NCI-H526 treated with DMSO at 0.1 percent for 48 hours (cell line): ENCODE measurements at places on chromosomes 16 and 17.

GRCh38 chr17:46212634-46213435 lies 19.6 kb upstream of the KANSL1 start:
- DNase-seq = peak; percentile 72

DNA sequence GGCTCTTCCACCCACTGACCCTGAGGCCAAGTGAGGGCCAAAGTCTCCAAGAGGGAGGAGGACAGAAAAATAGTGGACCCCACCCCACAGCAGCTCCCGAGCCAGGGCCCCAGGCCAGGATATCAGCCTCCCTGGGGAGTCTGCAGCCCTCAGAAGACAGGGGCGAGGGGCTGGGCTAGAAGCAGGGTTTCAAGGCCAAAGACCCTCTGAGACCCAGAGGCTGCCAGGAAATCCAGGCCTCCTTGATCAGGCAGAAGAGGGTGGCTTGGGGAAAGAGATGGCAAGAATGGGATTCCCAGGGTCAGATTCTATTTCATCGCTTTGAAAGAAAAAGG lies 156.1 kb downstream of the ZNF423 start:
- DNase-seq = no peak

GRCh38 chr16:29644973-29645693 lies 17.9 kb upstream of the SPN start:
- DNase-seq = no peak

DNA sequence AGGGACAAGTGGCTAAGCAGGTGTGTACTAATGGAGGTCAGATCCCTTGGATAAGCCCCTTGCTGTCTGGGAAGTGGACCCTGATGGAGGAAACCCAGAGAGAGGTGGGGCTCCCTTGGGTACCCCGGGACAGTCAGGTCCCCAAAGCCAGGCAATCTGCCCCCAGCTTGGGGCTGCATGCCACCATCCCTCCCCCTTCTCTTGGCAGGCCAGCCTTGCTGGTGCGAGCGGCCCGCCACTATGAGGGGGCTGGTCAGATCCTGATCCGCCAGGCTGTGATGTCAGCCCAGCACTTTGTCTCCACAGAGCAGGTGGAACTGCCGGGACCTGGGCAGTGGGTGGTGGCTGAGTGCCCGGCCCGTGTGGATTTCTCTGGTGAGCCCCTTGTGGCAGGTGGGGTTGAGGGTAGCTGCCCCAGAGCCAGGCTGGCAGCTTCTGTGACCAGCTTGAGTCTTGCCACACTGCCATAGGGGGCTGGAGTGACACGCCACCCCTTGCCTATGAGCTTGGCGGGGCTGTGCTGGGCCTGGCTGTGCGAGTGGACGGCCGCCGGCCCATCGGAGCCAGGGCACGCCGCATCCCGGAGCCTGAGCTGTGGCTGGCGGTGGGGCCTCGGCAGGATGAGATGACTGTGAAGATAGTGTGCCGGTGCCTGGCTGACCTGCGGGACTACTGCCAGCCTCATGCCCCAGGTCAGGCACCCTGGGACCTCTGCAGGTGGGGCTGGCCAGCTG lies 20.1 kb downstream of the FCSK start:
- DNase-seq = no peak

DNA sequence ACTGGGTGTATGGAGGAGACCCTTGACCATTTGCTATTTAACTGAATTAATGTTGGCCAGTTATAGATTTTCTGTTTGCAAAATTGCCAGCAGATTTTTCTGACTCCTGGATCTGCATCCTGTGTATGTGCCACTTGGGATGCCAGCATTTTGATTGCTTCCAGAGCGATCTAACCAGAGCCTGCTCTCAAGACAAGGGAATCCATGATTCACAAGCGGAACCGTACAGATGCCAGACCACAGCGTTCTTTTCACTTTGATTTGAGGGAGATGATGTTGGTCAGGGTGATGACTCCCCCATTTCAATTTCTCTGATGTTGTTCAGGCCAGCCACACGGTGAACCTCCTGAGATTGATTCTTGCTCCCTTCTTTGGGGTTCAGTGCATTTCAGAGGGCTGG lies 228.7 kb downstream of the CDH13 start:
- no peak for DNase-seq

GRCh38 chr17:2962729-2963128 lies 100.7 kb downstream of the OR1D5 start:
- no peak for DNase-seq

DNA sequence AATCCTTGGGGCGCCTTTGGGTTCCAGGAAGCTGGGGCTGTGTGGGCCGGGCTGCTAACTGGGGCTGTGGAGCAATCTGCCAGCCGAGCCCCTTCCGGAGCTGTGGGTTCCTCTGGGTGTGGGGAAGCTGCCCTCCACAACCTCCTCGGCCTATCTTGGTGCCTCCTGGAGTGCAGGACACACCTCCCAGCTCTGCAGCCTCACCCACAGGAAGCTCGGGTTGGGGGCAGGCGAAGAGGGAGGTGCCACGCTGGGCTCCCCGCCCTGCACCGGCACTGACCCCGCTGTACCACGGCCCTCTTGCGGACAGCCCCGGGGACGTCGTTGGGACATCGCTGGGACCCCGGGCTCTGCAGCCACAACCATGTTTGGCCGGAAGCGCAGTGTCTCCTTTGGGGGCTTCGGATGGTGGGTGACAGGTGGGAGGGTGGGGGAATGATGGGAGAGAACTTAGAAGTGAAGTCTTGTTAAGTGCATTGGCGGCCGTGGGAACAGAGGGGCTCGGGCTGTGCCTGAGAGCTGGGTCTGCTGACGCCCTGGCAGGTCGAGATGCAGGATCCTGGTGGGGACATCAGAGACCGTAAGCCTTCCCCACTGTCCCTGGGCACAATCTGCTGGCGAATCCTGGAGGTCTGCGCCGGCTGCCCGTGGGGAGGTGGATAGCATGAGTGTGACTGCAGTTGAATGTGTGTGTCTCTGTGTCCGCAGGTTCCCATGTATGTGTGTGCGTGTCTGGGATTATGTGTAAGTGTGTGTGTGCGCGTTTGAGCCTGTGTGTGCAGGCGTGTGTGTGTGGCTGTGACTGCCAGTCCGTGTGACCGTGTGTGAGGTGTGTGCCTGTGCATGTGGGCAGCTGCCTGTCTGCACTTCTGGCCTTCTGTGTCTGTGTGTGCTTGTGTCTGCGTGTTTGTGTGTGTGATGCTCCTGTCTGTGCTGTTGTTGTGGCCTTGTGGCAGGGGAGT lies at the start of gene RAP1GAP2:
RAP1GAP2 (plus strand) TSS at position 275 of the 962 bp plus-strand sequence; CDS start at position 365, 90 bp downstream.
- no peak for DNase-seq

DNA sequence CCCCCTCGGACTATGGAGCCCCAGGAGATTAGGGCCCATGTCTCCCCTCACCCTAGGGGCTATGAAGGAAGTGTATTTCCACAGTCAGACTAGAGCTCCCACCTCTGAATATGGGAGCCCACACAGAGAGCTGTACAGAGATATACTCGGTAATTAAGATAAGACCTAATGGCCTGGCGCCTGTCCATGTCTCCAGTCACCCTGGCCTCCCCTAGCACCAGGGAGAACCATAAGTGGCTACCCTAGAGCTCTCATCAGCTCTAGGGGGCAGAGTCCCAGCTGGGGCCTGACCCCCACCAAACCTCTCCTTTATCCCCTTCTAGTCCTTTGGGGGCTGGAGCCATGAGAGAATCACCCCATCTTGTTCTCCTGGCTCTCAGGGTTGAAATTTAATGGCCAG lies 2.4 kb downstream of the TMEM101 start:
- no peak for DNase-seq

- no peak for DNase-seq
Observed at GRCh38 chr17:77326636-77327035, 185.9 kb downstream of the SEC14L1 start.

- no peak for DNase-seq
Observed at GRCh38 chr17:62179525-62180161, 114.6 kb upstream of the MED13 start.

- no peak for DNase-seq
Observed at GRCh38 chr17:61878984-61879612, 15.8 kb upstream of the BRIP1 start.

DNA sequence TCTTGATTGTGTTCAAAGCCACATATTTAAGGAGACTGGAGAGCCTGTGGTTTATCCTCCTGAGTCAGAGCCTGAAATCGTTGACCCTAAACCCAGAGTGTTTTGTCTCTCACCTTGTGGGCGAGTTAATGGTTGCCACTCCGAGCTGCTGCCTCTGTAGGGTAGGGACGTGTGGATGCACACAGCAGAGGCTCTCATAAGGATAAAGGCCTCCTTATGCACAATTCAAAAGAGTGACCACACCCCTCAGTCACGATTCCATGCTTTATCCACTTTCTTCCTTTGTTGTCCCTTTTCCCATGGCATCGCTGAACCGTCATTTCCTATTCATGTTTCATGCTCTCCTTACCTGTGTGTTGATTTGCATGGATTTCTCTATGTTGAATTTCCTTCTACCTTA lies 805.0 kb upstream of the RBFOX1 start:
- DNase-seq = no peak

DNA sequence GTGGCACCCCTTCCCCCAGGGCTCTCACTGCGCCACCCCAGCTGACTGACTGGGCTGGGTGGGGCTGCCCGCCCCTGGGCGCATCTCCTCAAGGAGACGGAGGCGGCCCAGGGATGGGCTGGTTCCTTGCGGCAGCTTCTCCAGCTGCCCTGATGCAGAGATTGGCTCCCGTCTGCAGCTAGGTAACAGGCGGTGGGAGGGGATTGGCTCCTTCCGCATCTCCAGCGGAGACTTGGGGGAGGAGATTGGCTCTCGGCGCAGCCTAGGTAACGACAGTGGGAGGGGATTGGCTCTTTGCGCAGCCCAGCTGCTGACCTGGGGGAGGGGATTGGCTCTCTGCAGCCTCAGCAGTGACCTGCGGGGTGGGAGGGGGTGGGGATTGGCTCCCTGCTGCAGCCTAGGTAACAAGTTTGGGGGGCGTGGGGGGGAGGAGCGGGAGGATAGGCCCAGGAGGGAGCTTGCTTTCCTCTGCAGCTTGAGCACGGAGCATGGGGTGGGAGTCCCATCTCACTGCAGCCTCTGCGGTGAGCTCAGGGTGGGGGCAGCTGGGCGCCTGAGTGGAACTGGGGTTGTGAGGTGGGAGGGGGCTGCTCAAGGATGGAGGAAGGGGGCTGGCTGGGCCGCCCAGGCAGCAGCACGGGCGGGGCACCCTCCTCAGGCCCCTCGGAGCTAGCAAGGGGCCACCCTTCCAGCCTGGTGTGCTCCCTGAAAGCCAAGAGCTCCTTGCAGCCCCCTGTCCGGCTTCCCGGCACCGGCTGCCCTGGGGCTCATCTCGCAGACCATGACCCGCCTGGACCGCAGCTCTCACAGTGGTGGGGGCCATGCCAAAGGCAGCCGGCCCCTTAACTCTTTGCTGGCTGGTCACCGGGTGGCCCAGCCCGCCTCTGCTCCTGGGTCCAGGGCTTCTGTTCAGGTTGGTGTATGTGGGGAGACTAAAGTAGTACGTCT lies 6.4 kb downstream of the NFE2L1 start:
- peak; percentile 82 for DNase-seq

GRCh38 chr17:4858068-4858881 lies 25.1 kb downstream of the MINK1 start:
- DNase-seq = no peak

- DNase-seq = no peak
Observed at GRCh38 chr16:3001316-3001715, 11.4 kb upstream of the CLDN9 start.

- DNase-seq = no peak
Observed at GRCh38 chr17:21272881-21273792, 11.4 kb upstream of the MAP2K3 start.

GRCh38 chr16:50509521-50510341 lies 38.5 kb upstream of the NKD1 start:
- DNase-seq = peak; percentile 13

GRCh38 chr17:75074532-75074931 lies 13.2 kb upstream of the SLC16A5 start:
- DNase-seq = no peak

- DNase-seq = no peak
Observed at GRCh38 chr16:84048871-84049270, 6.3 kb upstream of the SLC38A8 start.
